ENCODE measurements at places on chromosomes 3 and 15.

DNA sequence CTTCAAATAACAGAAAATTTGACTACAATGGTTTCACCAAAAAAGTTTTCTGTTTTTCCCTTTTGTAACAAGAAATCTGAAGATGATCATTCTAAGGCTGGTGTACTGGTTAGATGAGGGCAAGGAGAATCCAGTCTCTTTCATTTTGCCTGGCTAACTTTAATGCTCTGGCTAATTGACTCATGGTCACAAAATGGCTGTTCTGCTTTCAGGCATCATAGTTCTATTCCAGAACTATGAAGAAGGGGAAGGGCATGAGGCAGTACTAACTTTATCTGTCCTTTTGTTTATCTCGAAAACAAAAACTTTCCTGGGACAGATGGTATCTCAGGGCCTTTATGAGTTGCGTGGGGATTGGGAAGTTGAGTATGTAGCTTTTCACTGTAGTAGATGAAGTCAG, 50.4 kb downstream of the SLC25A26 start:
- DNase-seq, result no peak

- DNase-seq, result no peak
Measured at GRCh38 chr15:99296386-99296785, 45.1 kb downstream of the LRRC28 start.

DNA sequence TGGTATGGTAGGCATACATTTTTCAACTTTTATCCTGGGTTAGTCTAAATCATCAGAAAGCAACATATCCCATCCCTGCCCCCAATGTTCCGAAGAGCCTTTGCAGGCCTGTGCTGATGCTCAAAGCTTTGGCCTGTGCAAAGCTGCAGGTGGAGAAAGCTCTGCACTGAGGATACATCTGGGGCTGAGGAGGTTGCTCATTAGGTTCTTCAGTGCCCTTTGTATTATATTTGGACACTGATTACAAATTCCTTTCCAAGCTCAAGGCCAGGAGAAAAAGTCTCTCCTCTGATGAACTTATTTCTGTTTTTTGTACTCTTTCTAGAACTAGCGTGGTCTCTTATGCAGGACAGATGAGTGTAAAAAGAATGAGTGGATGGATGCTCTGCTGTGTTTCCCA, 325.5 kb upstream of the LRRFIP2 start:
- DNase-seq, result no peak

DNA sequence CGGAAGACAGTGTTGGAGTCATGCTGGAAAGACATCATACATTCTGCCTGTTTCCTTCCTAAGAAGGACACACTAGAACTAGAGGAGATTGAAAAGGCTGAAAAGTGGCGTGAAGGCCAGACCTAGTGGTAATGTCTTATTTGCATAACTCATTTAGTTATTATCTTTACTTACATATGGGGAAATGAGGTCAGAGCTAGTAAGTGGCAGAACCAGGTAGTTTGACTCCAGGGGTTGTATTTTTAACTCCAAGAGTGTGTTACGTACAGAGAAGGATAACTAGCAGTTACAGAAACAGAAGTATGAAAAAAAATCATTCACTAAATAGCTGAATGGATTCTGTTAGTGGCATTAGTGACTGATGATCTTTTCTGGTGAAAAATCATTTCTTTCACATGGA, 108.0 kb downstream of the MITF start:
- DNase-seq, result no peak

- DNase-seq, result no peak
Measured at GRCh38 chr15:39285663-39286062, 295.2 kb upstream of the THBS1 start.

DNA sequence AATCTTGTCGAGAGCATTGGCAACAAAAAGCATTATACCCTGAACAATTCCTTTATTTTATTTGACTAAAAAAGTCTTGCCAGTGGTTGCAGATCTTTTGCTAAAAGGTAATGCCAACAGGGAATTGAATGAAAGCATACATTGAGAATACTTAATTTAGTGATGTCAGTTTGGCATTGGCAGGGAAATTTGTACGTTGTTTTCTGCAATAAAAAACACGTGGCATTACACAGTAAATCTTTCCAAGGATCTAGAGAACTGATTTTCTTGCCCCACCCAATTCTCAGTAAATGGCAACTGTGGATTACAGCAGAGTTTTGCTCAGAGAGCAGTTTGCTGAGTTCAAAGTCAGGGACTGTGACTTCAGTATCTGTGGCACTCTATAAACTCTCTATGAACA, 38.3 kb upstream of the IGSF10 start:
- DNase-seq, result no peak

Measured in NCI-H1092 (cell line).